ENCODE measurements at places on chromosomes 4 and X. TPM values are rescaled to one million over a fixed set of nuclear protein-coding genes. Genes with fewer than 3 reads are reported as not detected.

DNA sequence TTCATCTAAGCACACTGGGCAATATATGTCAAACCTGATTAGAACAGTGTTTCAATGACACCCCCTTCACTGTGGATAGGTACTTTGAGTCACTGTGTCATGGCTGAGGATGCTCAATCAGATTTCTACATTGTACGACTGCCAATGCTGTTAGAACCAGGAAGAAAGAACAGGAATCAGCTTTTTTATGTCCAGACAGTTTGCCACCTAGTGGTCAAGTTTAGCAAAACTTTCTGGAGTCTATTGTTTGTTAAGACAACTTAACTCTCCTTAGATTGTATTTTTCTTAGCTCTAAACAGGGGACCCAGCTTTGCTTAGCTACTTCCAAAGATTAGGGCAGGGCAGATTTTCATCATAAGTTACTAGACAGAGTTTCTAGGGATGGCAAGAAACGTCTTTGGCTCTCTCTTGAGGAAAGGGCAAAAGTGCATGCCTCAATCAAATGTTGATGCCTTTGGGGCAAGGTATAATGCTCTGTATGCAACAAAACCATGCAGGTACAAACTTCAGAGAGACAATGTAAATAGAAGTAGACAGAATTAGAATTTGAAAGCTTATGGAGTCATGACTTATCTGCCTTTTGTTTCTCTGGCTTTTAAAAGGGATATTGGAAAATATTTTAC lies 40.5 kb upstream of the BMP3 start:
- no peak overlapping the region for H3K27ac ChIP-seq
- no peak overlapping the region for H3K4me3 ChIP-seq
- peaks cover 3% of the 10 kb centered on the region for H3K4me1 ChIP-seq
- peaks cover 4% of the 10 kb centered on the region for H3K27me3 ChIP-seq

- H3K27me3 ChIP-seq: no peaks in the 10 kb centered on the region
- peaks cover 2% of the 10 kb centered on the region for H3K4me1 ChIP-seq
- DNase-seq: no peak
- no peak overlapping the region for H3K27ac ChIP-seq
Observed at GRCh38 chr4:127844601-127845116, 36.0 kb upstream of the PLK4 start.

- H3K4me3 ChIP-seq: no peak overlapping the region
- H3K27ac ChIP-seq: no peak overlapping the region
- H3K27me3 ChIP-seq: no peaks in the 10 kb centered on the region
- H3K4me1 ChIP-seq: peaks cover 4% of the 10 kb centered on the region
- H3K36me3 ChIP-seq: no peaks in the 10 kb centered on the region
Observed at GRCh38 chr4:119081542-119081859, 54.1 kb upstream of the MYOZ2 start.

DNA sequence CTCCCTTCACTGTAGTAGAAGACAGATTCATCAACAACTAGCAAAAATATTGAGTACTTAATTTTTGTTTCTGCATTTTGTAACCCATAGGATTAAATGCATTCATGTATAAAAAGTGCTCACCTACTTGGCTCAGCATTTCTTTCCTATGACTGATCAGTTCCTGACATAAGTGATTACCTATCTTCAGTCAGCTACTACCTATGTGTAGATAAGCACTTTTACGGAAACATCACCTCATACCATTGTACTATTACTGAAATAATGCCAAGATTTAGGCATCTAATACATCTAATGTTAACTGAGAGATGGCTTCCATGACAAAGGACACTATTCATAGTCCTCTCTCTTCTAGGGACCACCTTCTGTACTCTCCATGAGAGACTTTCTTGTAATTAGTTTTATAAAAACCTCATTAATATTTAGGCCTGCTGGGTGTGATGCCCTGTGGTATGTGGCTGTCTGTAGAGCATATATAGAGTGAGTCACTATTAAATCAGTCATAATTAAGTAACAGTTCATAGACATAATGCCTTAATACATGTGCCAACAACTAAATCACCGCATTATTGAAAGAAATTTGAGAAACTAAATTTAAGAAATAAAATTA lies 147.0 kb downstream of the PDGFC start:
- H3K27me3 ChIP-seq: no peaks in the 10 kb centered on the region
- no peak overlapping the region for H3K27ac ChIP-seq
- H3K4me3 ChIP-seq: no peak overlapping the region
- peaks cover 4% of the 10 kb centered on the region for H3K36me3 ChIP-seq
- H3K4me1 ChIP-seq: no peaks in the 10 kb centered on the region
- DNase-seq: no peak

DNA sequence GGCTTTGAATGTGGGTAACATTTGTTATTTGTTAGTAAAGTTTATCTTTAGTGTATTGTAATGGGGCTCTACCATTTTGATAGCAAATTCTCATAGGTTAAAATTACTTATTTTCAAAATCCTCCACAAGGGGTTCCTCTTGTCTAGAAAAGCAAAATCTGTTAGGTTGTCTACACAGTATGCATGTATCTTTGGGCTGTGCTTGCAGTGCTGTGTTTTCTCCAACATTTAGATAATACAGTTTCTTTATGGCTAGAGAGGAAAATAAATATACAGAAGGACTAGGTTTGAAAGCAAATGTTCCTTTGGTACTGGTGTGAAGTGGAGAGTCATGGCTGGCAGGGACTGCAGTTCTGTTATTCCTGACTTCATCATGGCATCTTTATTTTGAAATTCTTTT lies 40.3 kb downstream of the POLR2B start:
- no peak overlapping the region for H3K27ac ChIP-seq
- DNase-seq: no peak
- H3K4me3 ChIP-seq: no peak overlapping the region

DNA sequence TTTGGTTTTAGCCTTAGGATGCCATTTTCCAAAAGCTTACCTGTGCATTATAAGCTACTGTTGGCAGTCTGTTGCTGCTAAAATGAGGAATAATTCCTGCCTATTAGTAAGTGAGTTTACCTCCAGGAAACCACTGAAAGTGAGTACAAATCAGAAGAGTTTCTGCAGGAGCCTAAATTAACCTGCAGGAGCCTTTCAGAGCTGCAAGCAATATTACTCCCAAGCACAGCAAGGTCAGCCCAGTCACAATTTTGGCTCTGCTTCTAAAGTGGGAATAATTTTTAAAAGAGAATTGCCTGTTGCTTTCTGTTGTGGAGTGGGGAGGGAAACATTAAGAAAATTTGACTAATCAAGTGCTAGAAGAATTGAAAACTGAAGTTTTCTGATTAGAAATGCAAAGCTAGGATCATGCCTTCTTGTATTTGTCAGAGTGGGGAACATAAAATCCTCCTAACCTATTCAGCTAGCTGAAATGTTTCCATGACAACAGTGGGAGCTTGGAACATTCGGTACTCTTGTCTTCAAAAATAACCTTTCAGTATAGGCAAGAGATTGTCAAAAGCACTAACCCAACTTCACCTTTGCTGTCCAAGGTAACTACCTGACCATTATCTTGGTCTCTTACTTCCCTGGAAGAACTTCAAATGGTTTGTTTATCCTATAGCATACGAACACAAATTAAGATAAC lies 193.2 kb downstream of the COMMD8 start:
- no peak overlapping the region for H3K4me3 ChIP-seq
- H3K27me3 ChIP-seq: no peaks in the 10 kb centered on the region
- H3K4me1 ChIP-seq: peaks cover 6% of the 10 kb centered on the region
- no peaks in the 10 kb centered on the region for H3K36me3 ChIP-seq
- no peak for DNase-seq
- H3K27ac ChIP-seq: no peak overlapping the region

GRCh38 chr4:159902648-159903047 lies 799.8 kb downstream of the RAPGEF2 start:
- H3K4me3 ChIP-seq: no peak overlapping the region
- H3K36me3 ChIP-seq: no peaks in the 10 kb centered on the region
- H3K27ac ChIP-seq: no peak overlapping the region
- peaks cover 3% of the 10 kb centered on the region for H3K4me1 ChIP-seq

DNA sequence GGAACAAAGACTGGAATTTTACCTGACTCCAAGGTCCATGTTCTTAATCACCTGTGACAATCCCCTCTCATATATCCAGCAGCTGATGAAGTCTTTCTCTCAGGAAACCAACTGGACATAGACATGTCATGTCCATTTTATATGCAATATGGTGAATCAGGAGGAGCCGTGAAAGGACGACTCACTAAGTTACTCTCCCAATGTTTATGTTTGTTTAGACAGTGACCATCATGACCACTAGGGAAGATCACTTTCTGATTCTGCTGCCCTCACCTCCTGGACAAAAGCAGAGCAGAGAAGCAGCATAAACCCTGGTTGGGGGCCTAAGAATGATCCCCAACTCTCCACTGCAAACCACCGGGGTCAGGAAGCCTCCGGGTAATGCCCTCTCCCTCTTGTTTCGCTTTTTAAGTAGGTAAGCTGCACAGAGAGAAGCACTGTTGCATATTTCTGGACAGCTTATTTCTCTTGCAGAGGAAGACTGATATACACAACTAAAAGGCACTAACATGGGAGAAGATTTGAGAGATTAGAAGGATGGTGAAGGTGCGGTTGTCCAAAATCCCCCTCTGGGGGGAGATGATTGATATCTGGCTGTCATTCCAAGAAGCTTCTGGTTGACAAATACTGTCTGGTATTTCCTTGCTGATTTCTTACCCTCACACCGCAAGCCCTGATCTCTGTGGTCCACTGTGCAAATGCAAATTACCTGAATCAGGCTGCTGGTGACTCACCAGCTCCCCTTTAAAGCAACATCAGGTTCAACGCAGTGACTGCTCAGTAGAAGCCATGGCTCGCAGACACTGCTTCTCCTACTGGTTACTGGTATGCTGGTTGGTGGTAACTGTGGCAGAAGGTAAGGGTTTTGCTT lies at the start of gene ODAPH:
Gene ODAPH (plus strand): TSS at position 773 of the 871 bp plus-strand sequence. CDS start 17 bp downstream, at position 790.
- H3K36me3 ChIP-seq: no peaks in the 10 kb centered on the region
- no peak within 1 kb of the TSS for H3K27ac ChIP-seq
- peaks cover 12% of the 10 kb centered on the region for H3K27me3 ChIP-seq
- no peak for DNase-seq
- peaks cover 7% of the 10 kb centered on the region for H3K4me1 ChIP-seq
- H3K4me3 ChIP-seq: no peak within 1 kb of the TSS

DNA sequence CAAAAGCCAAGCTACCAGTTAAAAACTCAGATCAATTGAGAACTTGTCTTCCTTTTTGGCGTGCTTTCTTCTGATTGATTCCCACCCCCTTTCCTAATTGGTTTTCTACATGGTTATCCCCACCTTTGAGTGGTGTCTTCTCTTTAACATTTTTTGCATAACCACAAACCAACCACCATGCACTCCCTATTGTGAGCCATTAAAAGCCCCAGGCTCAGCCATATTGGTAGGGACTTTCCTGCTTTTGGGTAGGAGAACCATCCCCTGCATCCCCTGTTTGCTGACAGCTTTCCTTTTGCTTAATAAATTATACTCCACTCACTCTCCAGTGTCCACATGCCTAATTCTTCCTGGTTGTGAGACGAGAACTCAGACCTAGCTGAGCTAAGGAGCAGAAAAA lies 1651.4 kb upstream of the IGFBP7 start:
- H3K4me1 ChIP-seq: peaks cover 3% of the 10 kb centered on the region
- no peaks in the 10 kb centered on the region for H3K36me3 ChIP-seq
- H3K27ac ChIP-seq: no peak overlapping the region
- DNase-seq: no peak
- H3K27me3 ChIP-seq: no peaks in the 10 kb centered on the region

DNA sequence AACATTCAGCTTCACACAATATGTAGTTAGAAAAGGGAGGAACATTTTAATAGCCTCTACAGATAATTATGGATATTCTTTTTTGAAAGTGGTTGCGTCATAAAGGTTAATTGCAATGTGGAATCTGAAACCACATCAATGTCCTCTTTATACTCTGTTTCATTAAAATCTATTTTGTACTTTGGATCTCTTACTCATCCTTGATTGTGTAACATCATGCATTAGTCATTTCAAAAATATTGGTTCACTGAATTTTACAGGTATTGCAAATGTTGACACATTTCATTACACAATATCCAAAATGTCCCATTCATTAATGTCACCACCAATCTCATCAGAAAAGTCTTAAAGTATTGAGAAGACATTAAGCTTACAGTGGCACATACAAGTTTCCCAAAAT lies 62.7 kb upstream of the USP9X start:
- H3K36me3 ChIP-seq: no peaks in the 10 kb centered on the region
- DNase-seq: no peak
- no peak overlapping the region for H3K27ac ChIP-seq
- peaks cover 8% of the 10 kb centered on the region for H3K4me1 ChIP-seq

GRCh38 chrX:119228512-119229252 lies 7.4 kb upstream of the PGRMC1 start:
- no peak for DNase-seq
- H3K4me3 ChIP-seq: no peak overlapping the region
- H3K27me3 ChIP-seq: no peaks in the 10 kb centered on the region
- no peak overlapping the region for H3K27ac ChIP-seq
- H3K4me1 ChIP-seq: no peaks in the 10 kb centered on the region
- H3K36me3 ChIP-seq: no peaks in the 10 kb centered on the region

- no peaks in the 10 kb centered on the region for H3K36me3 ChIP-seq
- DNase-seq: no peak
- H3K4me3 ChIP-seq: no peak overlapping the region
- peak overlapping the region; percentile 10 for H3K27ac ChIP-seq
- no peaks in the 10 kb centered on the region for H3K4me1 ChIP-seq
- peaks cover 89% of the 10 kb centered on the region for H3K27me3 ChIP-seq
Observed at GRCh38 chrX:636981-637659, 6.5 kb downstream of the SHOX start.

DNA sequence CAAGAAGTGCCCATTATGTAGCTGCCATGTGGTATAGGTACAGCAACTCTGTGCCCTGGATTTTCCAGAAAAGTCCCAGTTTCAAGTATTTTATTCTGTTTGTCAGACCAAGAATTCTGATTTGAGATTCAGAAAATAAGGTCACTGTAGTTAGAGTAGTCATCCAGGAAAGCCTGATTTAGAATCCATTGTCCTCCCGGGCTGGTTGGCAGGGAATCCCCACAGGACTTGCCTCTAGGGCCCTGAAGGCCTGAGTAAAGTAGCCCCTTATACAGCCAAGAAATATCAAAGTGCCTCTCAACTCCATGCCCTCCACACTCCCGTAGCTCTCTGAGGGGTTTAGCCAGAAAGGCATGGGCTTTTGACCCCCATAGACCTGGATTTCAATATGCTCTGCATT lies 36.3 kb downstream of the RTL5 start:
- no peak for DNase-seq
- H3K27me3 ChIP-seq: no peaks in the 10 kb centered on the region
- H3K36me3 ChIP-seq: peaks cover 3% of the 10 kb centered on the region

- no peaks in the 10 kb centered on the region for H3K27me3 ChIP-seq
- DNase-seq: no peak
- H3K36me3 ChIP-seq: no peaks in the 10 kb centered on the region
- H3K4me1 ChIP-seq: peaks cover 9% of the 10 kb centered on the region
- H3K27ac ChIP-seq: peak overlapping the region; percentile 77
- H3K4me3 ChIP-seq: no peak overlapping the region
Observed at GRCh38 chrX:9340598-9341290, 124.1 kb upstream of the TBL1X start.

SLC6A14 gene
- total RNA-seq: 0.51 TPM

AGTR2 gene
- not detected for total RNA-seq

ADH7 gene
- not detected for total RNA-seq

DRD5 gene
- 0.13 TPM for total RNA-seq

MAP7D2 gene
- 1.4 TPM for total RNA-seq

SMS gene
- total RNA-seq: 280 TPM

GAK gene
- total RNA-seq: 116 TPM

ANOS1 gene
- total RNA-seq: 6.9 TPM

Measured in progenitor cell of endocrine pancreas (in vitro differentiated cells).